ENCODE measurements at places on chromosomes 7 and 10. TPM values are rescaled to one million over a fixed set of nuclear protein-coding genes. Genes with fewer than 3 reads are reported as not detected.

DNA sequence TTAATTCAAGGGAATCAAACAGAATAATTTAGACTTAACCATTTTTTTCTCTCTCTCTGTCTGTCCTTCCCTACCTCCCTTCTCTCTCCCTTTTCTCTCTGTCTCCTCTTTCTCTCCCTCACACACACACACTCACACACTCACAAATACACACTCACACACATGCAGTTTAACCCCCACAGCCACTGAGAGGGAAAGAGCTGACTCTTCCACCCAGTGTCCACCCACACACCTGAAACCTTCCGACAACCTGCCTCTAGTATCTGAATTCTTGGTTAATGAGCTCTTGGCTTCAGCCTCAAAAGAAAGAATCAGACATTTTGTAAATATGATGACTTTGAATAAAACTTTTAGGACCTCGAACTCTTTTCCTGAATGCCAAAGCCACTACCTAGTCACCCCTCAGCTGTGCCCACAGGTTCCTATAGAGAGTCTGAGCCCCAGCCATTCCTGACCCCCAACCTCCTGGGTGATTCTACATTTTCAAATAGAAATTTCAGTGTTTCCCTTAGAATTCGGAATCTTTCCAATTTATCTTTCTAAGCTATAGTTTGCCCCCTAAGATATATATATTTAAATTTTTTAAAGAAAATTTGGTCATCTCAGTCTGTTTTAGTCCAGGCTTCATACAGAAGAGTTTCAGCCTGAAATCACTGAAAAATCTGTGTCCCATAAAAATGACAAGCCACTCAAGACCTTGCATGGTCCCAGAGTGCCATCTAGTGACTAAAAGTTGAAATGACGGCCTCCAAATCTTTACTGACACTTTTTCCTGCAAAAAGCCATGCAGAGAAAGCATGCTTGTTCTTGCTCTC is 202.8 kb downstream of the IPMK start:
- H3K36me3 ChIP-seq: no peaks in the 10 kb centered on the region
- no peaks in the 10 kb centered on the region for H3K27me3 ChIP-seq
- no peak for DNase-seq
- H3K4me3 ChIP-seq: no peak overlapping the region
- no peaks in the 10 kb centered on the region for H3K4me1 ChIP-seq

DNA sequence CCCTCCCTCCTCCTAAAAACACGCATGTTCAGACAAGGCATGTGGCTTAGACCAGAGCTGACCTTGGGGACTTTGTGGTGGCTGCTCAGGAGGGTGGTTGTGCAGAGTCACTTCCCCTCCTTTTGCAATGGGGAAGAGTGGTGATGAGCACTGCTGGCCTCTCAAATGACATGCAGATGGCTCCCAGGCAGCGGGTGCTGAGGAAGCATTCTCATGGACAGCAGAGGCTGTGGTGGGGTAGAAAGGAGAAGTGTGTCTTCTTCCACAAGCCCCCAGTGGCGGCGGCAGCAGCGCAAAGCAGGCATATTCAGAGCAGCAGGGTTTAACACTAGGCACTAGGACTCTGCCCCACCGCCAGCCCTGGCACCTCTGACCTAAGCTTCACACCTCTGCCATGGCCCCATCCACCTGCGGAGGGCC is 105.9 kb upstream of the ANLN start:
- DNase-seq: no peak
- no peaks in the 10 kb centered on the region for H3K27me3 ChIP-seq
- no peak overlapping the region for H3K4me3 ChIP-seq
- H3K27ac ChIP-seq: no peak overlapping the region
- no peaks in the 10 kb centered on the region for H3K36me3 ChIP-seq

GRCh38 chr10:90872648-90873020 is 860 bp downstream of the RPP30 start:
- DNase-seq: no peak
- no peaks in the 10 kb centered on the region for H3K36me3 ChIP-seq
- no peaks in the 10 kb centered on the region for H3K4me1 ChIP-seq
- H3K27me3 ChIP-seq: no peaks in the 10 kb centered on the region
- H3K27ac ChIP-seq: no peak overlapping the region

DNA sequence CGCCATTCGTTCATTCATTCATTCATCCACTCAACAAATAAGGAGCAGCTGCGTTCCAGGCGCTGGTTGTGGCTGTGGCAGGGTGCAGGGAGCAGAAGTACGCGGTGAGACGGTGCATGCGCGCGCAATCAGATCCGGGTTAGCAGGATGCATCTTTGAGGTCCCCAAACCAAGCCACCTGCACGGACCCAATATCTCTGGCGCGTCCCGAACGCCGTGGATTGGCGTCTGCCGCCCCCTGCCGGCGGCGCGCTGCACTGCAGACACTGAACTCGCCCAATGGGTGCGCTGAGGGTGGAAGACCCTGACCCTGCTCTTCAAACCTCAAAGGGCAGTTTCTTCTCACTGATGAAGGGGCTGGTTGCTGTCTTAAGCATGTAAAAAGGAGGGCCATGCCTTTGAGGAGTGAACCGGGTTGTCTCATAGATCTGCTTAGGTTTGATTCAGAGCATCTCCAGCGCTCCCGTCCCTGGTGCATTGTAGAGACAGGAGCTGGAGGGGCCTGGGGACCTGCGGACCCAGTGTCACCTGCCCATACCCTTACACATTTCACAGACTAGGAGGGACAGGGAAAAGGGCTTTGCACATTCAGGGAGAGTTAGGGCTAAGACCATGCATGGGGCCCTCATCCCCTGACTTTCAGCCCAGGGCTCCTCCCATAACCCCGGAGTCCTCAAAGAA is 102.5 kb downstream of the RAMP3 start:
- no peaks in the 10 kb centered on the region for H3K36me3 ChIP-seq
- no peak overlapping the region for H3K4me3 ChIP-seq
- H3K27ac ChIP-seq: no peak overlapping the region
- DNase-seq: no peak
- H3K4me1 ChIP-seq: no peaks in the 10 kb centered on the region
- H3K27me3 ChIP-seq: no peaks in the 10 kb centered on the region

DNA sequence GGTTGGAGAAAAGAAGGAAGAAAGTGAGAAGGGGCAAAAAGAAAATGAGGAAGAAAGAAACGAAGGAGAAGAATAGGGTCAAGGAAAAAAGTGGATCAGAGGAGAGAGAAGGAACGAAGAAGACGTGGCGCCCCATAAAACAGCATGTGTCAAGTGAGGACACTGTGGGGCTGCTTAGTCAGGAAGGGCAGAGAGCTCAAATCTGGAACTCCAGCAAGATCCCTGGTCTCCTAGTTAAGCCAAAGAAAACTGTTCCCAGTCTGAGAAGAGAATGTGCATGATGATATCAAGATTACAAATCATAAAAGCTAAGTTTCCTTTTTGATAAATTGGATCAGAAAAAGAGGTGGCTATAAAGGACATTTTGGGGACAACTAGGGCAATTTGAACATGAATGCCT is 33.0 kb downstream of the CREB3L2 start:
- H3K4me3 ChIP-seq: no peak overlapping the region
- H3K4me1 ChIP-seq: peaks cover 13% of the 10 kb centered on the region
- no peaks in the 10 kb centered on the region for H3K36me3 ChIP-seq
- H3K27ac ChIP-seq: peak overlapping the region; percentile 55
- no peak for DNase-seq

DNA sequence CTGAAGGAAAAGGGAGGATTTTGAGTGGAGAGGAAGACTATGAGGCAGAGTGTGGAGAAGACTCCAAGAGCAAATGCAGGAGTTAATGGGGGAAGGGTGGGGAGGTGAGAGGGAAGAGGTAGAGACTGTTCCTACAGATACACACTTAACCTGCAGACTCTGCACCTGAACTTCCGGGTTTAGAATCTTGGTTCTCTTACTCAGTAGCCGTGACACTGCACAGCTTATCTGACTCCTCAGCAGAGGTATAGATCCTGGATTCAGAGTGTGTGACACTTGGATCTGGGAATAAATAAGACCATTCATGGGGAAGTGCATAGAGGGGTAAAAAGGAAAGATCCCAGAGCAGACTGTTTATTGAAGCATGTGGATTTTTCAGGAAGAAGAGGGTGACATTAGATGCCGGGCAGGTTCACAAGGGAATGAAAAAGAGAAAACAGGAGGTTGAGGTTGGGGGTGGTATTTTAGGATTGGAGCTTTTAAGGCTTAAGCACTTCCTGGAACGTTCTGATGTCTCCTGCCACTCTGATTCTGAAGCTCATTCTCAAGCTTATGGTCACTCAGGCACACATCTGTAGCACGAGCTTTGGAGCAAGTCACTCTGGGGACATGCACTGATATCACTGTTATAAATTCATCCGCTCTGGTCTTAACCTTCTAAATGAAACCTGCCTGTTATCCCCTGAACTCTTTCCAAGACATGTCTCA is 5.7 kb upstream of the ZC3HAV1L start:
- H3K4me1 ChIP-seq: no peaks in the 10 kb centered on the region
- H3K27ac ChIP-seq: no peak overlapping the region
- no peak overlapping the region for H3K4me3 ChIP-seq
- DNase-seq: no peak
- no peaks in the 10 kb centered on the region for H3K36me3 ChIP-seq

DNA sequence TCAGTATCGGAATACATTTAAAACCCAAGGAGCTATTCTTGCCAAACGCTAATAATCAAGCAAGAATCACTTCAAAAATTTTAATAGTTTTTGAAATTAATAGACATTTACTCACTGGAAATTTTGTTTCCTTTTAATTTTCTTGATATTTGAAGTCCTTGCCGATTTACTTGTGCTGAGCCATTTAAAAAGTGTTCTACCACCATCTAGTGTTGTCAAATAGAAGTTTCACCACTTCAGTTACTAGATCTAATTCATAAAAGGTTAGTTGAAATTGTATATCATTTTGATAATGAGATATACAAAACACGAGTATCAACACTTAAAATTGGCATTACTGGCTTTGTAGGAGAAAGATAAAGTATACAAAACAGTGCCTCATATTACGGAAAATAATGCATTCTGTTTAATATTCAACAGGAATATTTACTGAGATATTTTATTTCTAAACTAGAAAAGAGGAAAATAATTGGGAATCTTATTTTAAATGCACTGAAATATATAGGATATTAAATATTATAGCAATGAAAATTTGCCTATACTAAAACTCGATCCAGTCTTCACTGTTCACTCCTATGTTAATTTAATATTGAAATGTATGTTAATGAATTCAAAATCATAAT is 664.8 kb upstream of the SEMA3D start:
- H3K4me1 ChIP-seq: no peaks in the 10 kb centered on the region
- H3K27ac ChIP-seq: no peak overlapping the region
- H3K4me3 ChIP-seq: no peak overlapping the region
- no peak for DNase-seq

- no peaks in the 10 kb centered on the region for H3K27me3 ChIP-seq
- no peak overlapping the region for H3K4me3 ChIP-seq
- H3K36me3 ChIP-seq: no peaks in the 10 kb centered on the region
- no peak for DNase-seq
- peak overlapping the region; percentile 61 for H3K27ac ChIP-seq
These were observed 32.7 kb downstream of the ABCB5 start for GRCh38 chr7:20647908-20648776.

DNA sequence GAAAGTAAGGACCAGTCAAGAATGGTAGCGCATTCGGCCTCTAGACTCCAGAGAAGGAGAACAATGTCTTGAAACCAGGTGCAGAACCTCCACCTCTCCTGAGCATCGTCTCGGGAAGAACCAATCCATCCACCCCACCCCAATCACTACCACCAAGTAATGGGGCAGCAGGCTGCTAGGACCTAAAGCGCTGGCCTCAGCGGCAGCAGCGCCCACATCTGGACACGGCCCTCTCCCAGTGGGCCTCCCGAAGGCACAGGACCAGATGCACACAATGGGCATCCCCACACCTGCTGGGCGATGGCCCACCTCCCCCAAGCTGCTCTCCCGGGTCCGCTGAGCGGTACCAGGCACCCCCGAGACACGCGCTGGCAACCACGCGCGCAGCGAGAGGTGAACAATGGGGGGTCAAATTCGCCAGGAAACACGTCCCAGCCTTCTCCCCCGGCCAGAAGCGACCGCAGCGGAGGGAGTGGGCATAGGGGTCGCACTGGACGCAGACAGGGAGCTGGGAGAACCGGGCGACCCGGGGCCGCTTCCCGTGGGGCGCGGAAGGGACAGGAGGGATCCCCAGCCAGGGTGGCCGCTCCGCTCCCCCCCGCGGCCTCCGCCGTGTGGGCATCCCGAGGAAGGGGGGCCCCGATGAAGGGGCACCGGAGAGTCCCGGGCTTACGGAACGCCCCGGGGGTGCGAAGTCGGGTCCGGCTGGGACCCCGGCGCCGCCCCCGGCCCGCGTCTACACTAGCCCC is 506 bp downstream of the CTTNBP2 start:
- peak overlapping the region; percentile 64 for H3K27ac ChIP-seq
- peak overlapping the region; percentile 84 for H3K4me3 ChIP-seq
- H3K27me3 ChIP-seq: no peaks in the 10 kb centered on the region
- no peaks in the 10 kb centered on the region for H3K36me3 ChIP-seq
- no peaks in the 10 kb centered on the region for H3K4me1 ChIP-seq

DNA sequence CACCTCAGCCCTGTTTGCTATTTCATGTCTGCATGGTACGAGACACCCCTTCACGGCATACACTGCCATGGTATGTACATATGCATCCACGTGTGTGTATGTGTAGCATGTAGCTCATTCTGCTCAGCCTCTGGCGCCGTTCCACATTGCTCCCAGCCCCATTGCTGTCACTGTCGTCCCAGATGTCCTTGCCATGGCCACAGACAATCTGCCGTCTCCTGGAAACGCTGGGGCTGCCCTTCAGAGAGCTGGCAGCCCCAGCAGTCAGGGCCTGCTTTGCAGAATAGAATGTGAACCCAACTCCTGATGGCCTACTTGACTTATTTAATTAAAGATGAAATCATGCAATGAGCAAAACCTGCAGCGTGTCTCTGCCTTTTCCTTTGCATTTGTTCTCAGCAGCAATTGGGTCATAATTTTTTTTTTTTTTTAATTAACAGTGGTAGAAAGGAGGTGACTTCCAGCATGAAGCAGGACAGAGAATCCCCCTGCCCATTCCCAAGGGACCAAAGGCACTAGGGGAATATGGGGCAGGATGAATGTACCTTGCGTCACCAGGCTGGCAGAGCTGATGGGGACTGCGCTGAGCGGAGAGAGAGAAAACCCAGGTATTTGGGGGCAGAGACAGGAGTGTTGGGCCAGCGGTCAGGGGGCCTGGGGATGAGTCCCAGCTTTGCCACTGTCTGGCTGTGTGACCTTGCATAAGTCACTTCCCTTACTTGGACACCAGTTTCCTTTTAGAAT is 49.2 kb downstream of the CHST3 start:
- H3K27ac ChIP-seq: peak overlapping the region; percentile 99
- no peaks in the 10 kb centered on the region for H3K36me3 ChIP-seq
- no peak overlapping the region for H3K4me3 ChIP-seq
- peaks cover 26% of the 10 kb centered on the region for H3K4me1 ChIP-seq
- H3K27me3 ChIP-seq: no peaks in the 10 kb centered on the region

Gene ANKRD61
- not detected for total RNA-seq

Gene SVOPL
- 0.15 TPM for total RNA-seq

Gene CCDC6
- 85.6 TPM for total RNA-seq

Gene ANLN
- total RNA-seq: 5.4 TPM

Gene VPS37D
- total RNA-seq: 3.8 TPM

Gene PIK3AP1
- 26.9 TPM for total RNA-seq

Gene OGDHL
- total RNA-seq: not detected

Gene NACAD
- total RNA-seq: 3.2 TPM
